Right forelimb (tissue), 1 donor: ENCODE measurements at places on chromosomes 5 and 9.

GRCh38 chr5:5572010-5572865 is 149.8 kb downstream of the ICE1 start:
- peak; percentile 65 for DNase-seq

GRCh38 chr5:6535594-6535993 is 86.9 kb downstream of the UBE2QL1 start:
- DNase-seq, result no peak

- DNase-seq, result no peak
These were observed 361.2 kb downstream of the HCN1 start for GRCh38 chr5:45334939-45335338.

- DNase-seq, result no peak
These were observed 250.0 kb downstream of the CWC27 start for GRCh38 chr5:65018763-65019162.

GRCh38 chr9:132745756-132746709 is 75.8 kb downstream of the GTF3C4 start:
- DNase-seq, result no peak

GRCh38 chr5:55484531-55484930 is 50.2 kb downstream of the PLPP1 start:
- DNase-seq, result no peak

DNA sequence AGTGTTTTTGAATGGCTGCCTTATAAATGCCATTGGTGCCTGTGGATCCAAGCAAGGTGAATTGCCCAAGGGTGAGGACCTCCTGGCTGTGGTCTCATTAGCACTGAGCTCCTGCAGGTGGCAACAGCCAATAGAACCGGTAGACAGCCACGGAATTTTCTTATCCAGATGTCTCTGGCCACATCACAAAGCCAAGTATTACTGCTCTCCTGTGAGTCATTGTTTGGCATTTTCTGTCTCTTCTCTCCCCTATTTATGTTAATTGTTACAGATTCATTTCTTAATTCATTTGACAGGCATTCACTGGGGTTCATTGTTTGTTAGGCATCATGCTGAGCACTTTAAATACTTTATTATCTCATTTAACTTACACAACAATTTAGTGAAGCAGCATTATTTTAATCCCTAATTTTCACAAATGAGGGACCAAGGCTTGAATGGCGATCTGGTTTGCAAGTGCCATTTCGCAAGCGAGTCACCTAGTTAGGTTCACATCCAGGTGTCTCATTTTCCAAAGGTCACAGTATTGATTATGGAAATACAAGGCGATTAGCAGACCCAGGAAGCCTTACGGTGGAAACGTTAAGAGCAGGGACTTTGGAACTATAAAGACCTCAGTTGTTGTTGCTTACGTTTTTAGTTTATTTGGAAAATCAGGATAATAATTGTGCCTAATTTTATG is 58.2 kb upstream of the DPYSL3 start:
- no peak for DNase-seq

- DNase-seq, result no peak
These were observed 2.5 kb downstream of the KDM3B start for GRCh38 chr5:138354926-138355378.
